H1 (cell line): ENCODE measurements at places on chromosomes 3 and 15.

DNA sequence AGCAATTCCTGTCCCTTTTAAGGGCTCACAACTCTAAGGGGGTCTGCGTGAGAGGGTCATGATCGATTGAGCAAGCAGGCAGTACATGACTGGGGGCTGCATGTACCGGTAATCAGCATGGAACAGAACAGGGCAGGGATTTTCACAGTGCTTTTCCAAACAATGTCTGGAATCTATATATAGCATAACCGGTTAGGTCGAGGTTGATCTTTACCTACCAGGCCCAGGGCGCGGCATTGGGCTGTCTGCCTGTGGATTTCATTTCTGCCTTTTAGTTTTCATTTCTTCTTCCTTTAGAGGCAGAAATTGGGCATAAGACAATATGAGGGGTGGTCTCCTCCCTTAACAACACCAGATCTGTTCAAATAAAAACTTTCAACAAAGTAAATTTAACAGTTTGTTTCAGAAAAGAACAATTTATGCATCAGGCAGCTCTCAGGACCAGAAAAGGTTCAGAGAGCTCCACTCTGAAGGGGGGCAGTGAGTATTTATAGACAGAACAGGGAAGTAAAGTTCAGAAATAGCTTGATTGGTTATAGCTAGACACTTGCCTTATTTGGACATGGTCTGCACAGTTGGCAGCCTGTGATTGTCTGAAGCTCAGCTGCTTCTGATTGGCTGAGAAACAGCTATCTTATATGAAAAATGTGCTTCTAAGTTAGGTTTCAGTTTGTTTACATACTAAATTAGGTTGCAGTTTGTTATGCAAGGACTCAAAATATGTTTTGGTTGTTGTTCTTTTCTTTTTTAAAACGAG, 17.2 kb upstream of the B4GALT4 start:
- DNase-seq = no peak

DNA sequence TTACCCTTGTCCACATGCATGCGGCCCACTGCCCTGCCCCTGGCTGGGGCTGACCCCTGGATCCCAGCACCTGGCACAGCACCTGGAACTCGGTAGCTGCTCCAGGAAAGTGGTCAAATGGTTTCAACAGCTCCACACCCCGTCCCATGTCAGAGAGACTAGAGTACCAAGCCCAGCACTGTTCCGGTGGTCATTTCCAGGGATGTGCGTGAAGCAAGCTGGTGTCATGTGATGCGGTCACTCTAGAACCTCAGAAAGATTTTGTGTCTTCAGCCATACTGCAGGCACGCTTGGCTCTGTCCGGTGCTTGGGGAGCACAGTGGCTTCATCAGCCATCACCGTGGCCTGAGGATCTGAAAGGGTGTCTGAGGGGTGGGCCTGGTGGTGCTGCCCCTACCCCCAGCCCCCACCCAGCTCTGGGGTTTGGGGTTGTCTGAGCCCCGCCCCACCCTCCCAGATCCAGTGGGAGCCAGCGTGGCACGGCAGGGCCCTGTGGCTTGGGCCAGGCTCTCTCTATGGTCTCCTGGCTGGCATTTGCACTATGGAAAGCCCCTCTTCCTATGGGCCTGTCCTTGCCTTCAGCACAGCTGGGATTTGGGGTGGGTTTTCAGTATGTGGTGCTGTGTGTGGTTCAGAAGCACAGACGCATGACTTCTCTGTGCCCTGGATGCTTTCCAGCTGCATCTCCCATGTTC, 15.3 kb downstream of the APBA2 start:
- no peak for DNase-seq

GRCh38 chr15:83848315-83849050, 194.6 kb downstream of the ADAMTSL3 start:
- no peak for DNase-seq

GRCh38 chr3:156600834-156601233, 45.9 kb upstream of the SSR3 start:
- DNase-seq = no peak

- no peak for DNase-seq
Observed at GRCh38 chr3:6392123-6392522, 468.8 kb upstream of the GRM7 start.

DNA sequence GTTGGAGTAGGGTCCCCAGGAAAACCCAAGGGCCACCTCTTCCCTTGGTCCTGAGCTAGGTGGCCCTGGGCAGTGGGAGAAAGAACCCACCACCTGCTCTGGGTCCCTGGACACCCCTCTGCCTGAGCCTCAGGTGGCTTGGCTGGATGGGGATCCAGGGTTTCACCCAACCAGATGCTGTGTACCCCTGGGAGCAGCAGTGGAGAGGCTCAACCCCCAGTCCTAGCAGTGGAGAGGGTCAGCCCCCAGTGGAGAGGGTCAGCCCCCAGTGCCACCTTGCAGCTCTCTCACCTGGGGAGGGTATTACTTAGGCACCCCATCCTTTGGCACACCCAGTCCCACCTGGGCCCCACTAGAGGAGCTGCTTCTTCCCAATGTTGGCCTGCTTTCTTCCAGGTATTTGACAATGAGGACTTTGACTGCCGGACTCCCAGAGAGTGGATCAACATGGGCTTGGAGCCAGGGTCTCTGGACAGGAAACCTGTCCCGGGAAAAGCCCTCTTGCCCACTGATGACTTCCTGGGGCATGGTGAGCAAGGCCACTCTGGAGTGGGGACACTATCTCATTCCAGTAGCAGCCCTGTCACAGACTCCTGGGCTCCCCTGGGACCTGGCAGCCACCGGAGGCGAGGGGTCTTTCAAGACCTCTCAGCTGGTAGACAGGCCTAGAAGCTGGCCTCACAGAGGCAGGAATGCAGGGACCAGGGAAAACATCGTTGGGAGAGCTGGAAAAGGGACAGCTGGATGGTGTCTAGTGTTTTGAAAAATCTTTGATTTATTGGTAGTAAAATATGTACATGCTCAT, 11.6 kb downstream of the DNAH1 start:
- DNase-seq = no peak

DNA sequence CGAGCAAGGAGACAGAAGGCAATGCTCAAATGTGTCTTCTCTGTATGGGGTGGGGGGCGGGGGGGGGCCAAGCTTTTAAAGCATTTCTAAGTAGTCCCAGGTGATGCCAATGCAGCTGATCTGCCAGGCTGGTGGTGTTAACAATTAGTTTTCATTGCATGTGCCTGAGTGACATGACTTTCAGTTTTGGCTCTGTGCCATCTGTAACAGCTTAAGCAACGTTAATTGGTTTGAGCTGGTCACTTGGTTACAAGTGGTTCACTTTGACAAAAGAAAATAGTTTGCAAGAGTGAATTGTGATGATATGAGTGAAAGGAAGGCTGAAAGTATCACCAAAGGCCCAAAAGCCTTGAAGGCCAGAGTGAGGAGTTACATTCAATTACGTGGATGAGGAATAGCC, 26.4 kb upstream of the LRIG1 start:
- no peak for DNase-seq

DNA sequence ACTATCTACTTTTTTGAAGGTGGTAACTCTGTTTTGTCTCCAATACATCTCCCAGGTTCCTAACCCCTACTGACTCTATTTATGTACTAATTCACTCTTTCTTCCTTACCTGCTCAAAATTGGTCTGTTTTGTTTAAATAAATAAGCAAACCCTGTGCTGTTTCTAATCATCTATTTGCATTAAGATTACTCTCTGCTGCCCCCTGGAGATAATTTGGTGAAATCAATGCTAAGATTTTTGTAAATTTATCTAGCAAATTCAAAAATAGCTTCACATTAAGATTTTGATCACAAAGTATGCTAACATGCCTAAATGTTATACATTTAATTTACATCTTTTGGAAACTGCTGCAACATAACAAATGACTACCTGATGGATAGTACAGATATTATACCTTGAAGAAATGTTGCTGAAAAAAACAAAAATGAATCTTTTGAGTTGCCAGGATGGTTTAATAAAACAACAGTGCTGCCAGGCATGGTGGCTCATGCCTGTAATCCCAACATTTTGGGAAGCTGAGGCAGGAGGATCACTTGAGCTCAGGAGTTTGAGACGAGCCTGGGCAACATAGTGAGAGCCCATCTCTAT, 4.4 kb upstream of the CD200R1 start:
- no peak for DNase-seq

DNA sequence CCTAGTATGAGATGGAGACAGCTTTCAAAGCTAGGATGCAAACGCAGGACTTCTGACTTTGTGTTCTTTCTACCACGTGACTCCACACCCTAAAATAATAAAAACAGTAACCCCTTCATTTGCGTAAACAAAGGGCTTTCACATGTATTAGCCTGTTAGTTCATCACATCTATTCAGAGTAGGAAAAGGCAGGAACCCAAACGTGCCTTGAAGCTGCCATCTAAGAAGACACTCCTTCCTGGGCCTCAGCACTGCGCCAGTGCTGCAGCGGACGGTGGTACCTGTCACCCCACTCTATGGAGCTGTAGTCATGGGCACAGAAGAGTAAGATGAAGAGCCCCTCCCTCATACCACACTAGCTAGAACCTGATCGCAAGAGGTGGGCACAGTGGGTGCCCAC, 34.3 kb downstream of the PLD1 start:
- no peak for DNase-seq
